Amniotic epithelial cell (primary cell): ENCODE measurements at places on chromosomes 11 and 22.
A peak's percentile ranks its signal among the peaks of the same experiment; 100 is the strongest.

DNA sequence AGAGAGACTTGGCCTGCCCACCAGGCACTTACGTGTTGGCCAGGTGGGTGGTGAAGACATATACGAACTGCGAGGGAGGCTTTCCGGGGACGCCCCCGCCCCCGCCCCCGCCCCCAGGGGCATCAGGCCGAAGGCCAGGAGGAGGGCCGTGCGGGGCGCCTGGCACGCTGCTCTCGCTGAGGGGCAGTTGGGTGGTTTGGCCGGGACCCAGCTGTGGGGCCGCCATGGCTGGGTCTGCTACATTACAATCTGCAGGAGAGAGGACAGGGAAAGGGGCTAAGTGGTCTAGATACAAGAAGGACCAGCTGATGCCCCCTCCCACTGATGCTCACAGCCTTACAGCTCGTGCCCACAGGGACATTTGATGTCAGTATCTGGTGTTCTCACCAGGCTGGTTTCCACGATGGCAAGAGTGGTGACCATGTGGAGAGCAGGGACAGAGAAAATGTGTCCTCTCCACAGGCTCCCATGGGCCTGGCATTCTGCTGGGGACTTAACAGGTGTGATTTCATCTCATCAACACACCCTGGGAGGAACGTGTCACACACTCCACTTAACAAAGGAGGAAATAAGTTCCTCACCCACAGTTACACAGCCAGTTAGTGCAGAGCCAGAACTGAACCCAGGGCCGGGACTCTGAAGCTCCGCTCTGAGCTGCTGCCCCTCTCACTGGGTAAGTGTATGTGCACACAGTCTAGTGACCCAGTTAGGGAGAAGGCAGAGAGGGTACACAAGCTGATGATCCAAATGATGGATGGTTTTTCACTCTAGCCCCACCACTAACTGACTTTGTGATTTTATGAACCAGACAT is 19.7 kb downstream of the CXCR5 start:
- DNase-seq: no peak

- peak; percentile 54 for DNase-seq
These were observed 203.5 kb upstream of the E2F8 start for GRCh38 chr11:19444231-19444630.

DNA sequence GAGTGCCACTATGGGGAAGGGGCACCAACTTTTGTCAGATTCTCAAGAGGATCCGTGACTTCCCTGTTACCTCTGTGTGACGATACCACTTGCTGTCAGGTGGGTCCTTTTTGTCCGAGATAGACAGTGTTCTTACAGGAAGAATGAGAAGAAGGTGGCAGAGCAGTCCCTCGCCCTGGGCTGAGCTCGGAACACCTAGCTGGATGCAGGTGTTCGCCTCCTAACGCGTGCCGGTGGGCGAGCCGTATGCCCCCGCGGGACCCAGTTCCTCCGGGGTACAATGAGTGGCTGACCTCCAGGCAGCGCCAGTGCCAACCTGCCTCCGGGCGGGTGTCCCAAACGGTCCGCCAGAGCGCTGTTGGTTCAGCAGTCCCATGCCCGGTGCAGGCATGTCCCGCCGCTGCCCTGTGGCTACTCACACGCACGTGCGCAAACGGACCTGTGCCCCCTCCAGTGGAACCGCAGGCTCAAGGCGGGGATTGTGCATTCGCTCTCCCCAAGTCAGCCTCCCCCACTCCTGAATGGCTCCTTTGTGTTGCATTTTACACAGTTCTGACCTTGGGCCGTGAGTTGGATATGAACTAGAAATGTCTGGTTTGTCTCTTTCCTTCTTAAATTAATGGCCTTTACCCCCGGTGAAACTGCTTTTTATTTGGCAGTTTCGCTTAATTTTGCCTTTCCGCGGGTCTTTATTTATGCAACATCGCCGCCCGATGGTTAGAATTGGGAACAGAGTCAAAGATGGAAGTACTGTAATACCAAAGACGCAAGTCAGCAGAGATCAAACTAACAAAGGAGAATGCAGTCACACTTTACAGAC is 1.1 kb upstream of the ABTB2 start:
- DNase-seq: peak; percentile 84

GRCh38 chr11:97963528-97964331 is 1057.0 kb upstream of the CNTN5 start:
- DNase-seq: peak; percentile 55

- no peak for DNase-seq
These were observed 65.0 kb downstream of the EHF start for GRCh38 chr11:34685864-34686263.

DNA sequence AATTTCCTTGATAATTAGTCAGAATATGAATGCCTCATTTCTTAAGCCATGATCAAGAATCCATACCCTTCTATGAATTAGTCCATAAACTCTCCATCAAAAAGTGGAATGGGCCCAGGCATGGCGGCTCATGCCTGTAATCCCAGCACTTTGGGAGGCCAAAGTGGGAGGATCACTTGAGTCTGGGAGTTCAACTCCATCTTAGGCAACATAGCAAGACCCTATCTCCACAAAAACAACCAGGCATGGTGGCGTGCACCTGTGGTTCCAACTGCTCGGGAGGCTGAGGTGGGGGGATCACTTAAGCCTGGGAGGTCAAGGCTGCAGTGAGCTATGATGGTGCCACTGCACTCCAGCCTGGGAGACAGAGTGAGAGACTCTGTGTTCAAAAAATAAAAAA is 52.1 kb upstream of the SHANK2 start:
- no peak for DNase-seq

DNA sequence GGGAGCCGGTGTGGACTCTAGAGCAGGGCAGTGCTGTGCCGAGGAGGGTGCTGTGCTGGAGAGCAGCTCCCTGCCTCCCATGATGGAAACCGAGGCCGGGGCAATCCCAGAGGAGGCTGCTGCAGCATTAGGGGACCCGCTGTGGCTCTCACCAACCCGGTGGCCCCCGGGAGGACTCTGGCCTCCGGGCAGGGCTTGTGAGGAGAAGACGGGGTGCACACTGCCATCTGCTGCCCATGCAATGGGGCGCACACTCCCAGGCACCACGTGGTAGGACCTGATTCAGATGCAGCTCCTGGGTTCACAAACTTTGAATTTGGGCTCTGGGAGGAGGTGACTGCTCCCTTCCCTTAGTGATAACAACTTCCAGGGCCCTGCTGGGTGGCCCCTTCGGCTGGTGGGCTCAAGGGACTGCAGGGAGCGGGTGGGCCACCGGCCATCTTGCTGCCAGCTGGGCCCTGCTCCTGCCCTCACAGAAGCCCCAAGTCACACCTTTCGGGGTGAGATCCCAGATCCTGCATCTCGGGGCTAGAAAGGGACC is 93.8 kb upstream of the FGF3 start:
- DNase-seq: no peak

- DNase-seq: peak; percentile 76
These were observed 47.1 kb upstream of the UCP3 start for GRCh38 chr11:74055938-74056337.

- DNase-seq: no peak
These were observed 14.6 kb downstream of the ARHGEF17 start for GRCh38 chr11:73322382-73323306.

DNA sequence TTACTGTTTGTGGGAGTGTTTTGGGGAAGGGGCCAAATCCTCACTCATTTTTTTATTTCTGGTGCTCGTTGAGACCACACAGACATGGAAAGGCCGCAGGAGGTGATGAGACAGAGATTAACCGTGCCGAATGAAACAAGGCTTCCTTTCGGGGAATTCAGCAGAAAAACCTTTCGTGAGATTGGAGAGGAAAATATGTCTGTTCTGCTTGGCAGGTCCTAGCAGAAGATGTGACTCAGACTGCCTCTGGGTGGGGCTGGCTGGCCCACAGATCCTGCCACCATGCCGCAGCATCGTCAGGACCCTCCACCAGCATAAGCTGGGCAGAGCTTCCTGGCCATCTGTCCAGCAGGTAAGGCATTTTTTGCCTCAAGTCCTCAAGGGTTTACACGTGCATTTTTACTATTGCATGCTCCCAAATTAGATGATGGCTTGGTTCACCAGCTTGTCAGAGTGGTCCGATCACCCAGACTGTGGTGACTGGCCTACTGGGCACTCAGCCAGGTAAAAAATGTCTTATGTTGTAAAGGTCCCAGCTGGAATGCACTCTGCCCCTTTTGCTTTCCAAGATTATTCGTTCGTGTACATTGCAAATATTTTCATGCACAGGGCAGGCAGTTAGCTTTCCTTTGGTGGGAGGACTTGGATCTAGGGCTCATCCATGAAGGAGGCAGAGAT is 1.5 kb downstream of the DDB2 start:
- DNase-seq: peak; percentile 63

DNA sequence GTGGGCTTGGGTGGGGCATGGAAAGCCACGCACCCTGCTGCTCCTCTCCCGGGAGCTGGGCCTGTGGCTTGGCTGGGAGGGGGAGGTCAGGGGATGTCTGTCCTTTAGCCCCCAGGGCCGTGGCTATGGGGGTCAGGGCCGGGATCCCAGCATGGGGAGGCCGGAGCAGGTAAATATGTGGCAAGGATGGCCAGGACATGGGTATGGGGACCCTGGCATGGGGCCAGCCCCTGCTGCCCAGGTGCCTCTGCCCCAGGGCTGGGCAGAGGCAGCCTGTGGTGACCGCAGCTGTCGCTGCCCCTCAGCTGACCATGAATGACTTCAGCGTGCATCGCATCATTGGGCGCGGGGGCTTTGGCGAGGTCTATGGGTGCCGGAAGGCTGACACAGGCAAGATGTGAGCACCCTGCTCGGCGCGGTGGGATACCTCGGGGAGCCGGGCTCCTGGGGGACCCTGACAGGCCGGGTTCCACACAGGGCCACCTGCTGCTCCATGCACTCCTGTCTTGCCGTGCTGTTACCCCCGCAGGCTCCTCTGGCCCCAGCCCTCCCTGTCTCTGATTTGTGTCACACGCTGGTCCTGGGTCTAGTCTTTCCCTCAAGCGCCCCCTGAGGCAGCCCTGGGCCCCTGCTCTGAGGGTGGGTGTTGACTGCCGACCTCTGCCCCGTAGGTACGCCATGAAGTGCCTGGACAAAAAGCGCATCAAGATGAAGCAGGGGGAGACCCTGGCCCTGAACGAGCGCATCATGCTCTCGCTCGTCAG is 8.1 kb upstream of the ANKRD13D start:
- no peak for DNase-seq

DNA sequence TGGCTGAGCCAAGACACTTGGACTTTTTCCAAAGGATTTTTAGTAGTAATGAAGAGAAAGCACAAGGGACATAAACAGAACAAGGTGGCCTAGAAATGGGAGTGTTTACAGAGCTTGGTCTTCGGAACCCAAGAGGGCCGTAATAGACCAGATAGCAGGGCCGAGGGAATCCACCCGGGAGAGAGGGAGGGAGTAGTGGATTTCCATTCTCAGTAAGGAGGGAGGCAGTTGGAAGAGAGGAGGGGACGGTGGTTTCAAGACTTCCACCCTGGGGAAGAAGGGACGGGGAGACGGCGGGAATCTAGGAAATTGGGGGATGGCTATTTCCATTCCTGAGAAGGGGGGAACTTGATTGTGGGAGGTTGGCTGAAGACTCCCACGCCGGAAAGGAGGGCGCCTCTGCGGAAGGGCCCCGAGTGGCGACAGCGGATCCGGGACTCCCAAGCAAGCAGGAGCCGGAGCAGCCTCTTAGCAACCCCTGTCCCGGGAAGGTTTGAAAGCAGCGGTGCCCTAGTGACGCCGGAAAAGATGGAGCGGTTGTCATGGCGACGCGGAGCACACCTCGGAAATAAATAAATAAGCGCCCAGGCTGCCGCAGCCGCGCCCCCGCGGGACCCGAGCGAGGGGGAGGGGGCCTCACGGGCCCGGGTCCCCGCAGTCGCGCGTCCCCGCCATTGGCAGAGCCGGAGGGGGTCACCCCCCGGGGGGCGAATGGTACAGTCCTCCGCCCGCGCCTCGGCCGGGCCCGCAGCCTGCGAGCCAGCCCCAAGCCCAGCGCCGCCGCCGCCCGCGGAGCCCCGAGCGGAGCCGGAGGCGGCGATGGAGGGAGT is 31.6 kb downstream of the EIF3F start:
- peak; percentile 46 for DNase-seq

DNA sequence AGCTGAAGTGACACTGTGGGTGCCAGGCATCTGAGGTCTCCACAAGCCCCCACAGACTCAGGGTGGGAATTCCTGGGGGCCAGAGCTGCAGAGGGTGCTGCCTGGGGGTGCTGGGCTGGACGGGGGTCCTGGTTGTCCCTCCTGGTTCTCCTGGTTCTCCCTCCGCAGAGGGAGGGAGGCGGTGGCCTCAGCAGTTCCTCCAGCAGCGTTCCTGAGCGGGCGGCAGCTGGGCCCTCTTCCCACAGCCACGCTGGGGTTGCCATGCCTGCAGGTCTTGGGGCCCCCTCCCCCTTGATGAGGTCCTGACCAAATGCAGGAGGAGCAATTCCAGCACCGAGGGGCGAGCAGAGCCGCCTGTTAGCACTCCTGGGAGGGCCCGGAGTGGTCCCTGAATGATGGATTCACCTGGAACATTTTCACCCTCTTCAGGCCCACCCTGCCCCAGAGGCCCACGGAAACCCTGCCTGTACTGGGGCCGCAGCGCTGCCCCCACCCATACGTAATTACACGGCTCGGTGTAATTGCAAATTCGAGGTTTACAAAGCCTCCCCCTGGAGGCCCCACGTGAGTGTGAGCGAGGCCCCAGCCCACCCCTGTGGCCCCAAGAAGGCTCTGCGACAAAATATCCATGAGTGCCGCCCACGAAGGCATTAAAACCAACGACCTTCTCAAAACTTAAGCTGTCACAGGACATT is 635 bp downstream of the C11orf21 start:
- no peak for DNase-seq

- no peak for DNase-seq
These were observed 35.4 kb downstream of the LMO1 start for GRCh38 chr11:8228231-8228630.

GRCh38 chr22:49887702-49888101 is 30.5 kb downstream of the ALG12 start:
- no peak for DNase-seq

GRCh38 chr22:37659897-37660708 is 1.6 kb downstream of the PDXP start:
- DNase-seq: no peak

GRCh38 chr11:62621567-62622470 is at the start of gene B3GAT3:
Gene B3GAT3, minus strand, starts transcription at chr11:62621986. Its CDS starts 39 bp downstream, at chr11:62621947.
- DNase-seq: peak; percentile 99

- peak; percentile 81 for DNase-seq
These were observed 32.9 kb upstream of the KLHL35 start for GRCh38 chr11:75465701-75466531.

- peak; percentile 71 for DNase-seq
These were observed 30.7 kb downstream of the ARHGAP1 start for GRCh38 chr11:46669711-46670139.

DNA sequence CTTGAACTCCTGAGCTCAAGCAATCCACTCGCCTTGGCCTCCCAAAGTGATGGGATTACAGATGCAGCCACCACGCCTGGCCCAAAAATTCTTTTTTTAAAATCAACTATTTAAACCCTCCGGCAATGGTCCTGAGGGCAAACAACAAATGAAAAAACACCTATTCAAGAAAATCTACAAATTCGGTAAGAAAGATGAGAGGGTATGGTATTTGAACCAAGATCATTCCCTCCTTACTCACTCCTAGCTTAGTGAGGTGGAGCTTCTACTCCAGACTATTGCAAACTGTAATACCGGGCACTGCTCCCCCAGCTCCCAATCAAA is 2.1 kb downstream of the NF2 start:
- DNase-seq: no peak

GRCh38 chr22:23235425-23235824 is 55.1 kb downstream of the BCR start:
- DNase-seq: no peak

GRCh38 chr11:42996421-42997307 is 315.1 kb upstream of the API5 start:
- no peak for DNase-seq

- DNase-seq: no peak
These were observed 3.9 kb downstream of the FERMT3 start for GRCh38 chr11:64210301-64211020.
